ENCODE measurements at places on chromosomes 3 and 15.
A peak's percentile ranks its signal among the peaks of the same experiment; 100 is the strongest.

DNA sequence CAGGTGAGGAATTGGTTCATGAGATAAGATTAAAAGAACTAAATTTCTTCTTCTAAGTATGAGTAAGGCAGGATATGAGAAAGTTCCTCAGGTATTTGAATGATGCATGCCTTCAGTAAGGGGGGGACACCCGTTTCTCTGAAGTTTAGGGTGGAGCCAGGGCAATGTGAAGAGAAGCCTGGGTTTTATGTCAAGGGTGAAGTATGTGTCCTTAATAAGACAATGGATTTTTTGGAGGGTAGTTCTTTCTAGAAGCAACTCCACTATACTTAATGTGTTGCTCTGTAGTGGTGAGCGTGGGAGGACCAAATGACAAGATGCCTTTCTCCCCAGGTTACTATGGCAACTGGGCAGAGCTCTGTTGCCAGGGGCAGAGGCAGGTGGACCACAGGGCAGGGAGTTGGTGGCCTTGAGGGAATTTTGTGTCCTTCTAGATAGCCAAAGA is 44.0 kb downstream of the PHLDB2 start:
- peak; percentile 84 for DNase-seq

- DNase-seq: peak; percentile 52
These were observed 30.6 kb upstream of the SLC6A6 start for GRCh38 chr3:14371573-14372474.

DNA sequence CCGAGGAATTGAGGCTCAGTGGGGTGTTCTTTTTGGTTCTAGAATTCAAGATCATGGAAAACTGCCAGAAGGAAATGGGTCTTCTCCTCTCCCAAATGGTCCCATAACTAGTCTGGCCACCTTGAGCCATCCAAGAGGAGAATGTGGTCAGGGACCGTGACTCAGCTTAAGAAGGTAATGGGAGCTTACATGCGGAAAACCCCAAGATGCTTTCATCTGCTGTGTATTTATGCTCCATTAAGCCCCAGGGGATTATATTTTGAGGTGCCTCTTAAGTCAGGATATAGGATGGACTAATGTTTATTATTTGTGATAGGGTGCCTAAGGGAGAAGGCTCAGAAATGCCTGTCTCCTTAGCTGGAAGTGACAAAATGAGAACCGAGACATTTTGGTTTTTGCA is 39.2 kb upstream of the DLG1 start:
- peak; percentile 34 for DNase-seq

GRCh38 chr15:46410705-46411104 is 775.9 kb downstream of the SQOR start:
- DNase-seq: no peak

GRCh38 chr3:51544011-51544775 is 5.7 kb downstream of the RAD54L2 start:
- no peak for DNase-seq

- DNase-seq: no peak
These were observed 10.2 kb downstream of the GAP43 start for GRCh38 chr3:115633467-115633866.

GRCh38 chr15:71651750-71652186 is 158.6 kb upstream of the NR2E3 start:
- peak; percentile 82 for DNase-seq

GRCh38 chr15:63110428-63111026 is 11.1 kb upstream of the LACTB start:
- no peak for DNase-seq

- no peak for DNase-seq
These were observed 393.1 kb downstream of the DIPK2A start for GRCh38 chr3:144364737-144365136.

GRCh38 chr3:39379778-39380155 is 3.4 kb upstream of the SLC25A38 start:
- DNase-seq: no peak

- DNase-seq: peak; percentile 73
These were observed 105.8 kb upstream of the MYZAP start for GRCh38 chr15:57485869-57486268.

DNA sequence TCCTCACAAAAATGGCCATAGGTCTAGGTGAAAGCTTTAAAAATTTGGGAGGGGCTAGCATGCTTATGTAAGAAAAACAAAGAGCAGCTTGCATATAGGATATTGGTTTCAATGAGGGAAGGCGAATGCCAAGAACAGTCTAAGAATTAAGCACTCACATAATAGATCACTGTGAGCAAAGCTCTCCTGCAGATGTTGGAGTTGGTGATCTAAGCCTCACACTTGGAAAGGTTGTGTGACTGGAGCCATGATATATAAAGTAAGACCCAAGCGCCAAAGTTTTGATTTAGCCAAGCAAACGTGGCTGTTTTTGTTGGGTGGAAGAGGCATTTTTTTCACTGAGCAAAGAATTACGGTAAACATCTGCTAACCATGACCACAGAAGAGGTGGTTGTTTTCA is 237.5 kb downstream of the FOXP1 start:
- DNase-seq: no peak

Measured in astrocyte of the spinal cord (primary cell).